ENCODE measurements at places on chromosomes 11 and 22. TPM values are rescaled to one million over a fixed set of nuclear protein-coding genes. Genes with fewer than 3 reads are reported as not detected.

Gene POU2AF3
- total RNA-seq = 0.36 TPM

- H3K27me3 ChIP-seq = no peaks in the 10 kb centered on the region
- H3K27ac ChIP-seq = no peak overlapping the region
- peak; percentile 23 for DNase-seq
- H3K4me1 ChIP-seq = peaks cover 8% of the 10 kb centered on the region
- no peak overlapping the region for H3K4me3 ChIP-seq
Observed at GRCh38 chr22:45261407-45262088, 20.9 kb upstream of the KIAA0930 start.

DNA sequence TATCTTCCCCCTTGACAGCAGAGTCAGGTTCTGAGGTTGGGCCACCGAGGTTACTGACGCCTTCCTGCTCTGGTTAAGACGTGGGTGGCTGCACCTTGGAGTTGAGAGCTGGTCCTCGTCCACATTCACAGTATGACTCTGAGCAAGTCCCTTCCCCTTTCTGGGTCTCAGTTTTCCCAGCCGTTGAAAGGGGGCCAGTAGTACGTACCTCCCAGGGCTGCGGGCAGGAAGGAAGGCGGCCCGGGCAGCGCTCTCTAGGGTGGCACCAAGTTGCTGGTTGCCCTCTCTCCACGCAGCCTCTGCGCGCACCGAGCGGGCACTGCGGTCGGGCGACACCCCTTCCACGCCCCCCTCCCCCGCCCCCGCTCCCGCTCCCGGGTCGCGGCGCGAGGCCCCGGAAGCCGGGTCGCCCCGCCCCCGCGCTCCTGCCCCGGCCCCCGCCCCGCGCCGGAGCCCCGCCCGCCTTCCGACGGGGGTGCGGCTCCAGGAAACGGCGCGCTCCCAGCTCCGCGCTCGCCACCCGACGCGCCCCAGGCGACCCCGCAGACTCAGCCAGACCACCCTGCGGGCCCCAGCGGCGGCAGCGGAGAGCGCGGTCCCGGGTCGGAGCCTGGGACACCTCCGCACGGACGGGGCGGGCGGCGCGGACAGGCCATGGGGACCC, at the start of gene EHBP1L1:
Gene EHBP1L1 (plus strand): TSS at position 486 of the 664 bp plus-strand sequence. CDS start 250 bp downstream, outside the sequence.
- H3K27ac ChIP-seq = peak within 1 kb of the TSS; percentile 81
- H3K36me3 ChIP-seq = peaks cover 23% of the 10 kb centered on the region
- no peaks in the 10 kb centered on the region for H3K27me3 ChIP-seq

Gene DDT
- 83.4 TPM for total RNA-seq

Gene TRIM34
- 10.3 TPM for total RNA-seq

- H3K27ac ChIP-seq = no peak overlapping the region
- H3K4me1 ChIP-seq = no peaks in the 10 kb centered on the region
- H3K4me3 ChIP-seq = no peak overlapping the region
- no peak for DNase-seq
- H3K36me3 ChIP-seq = no peaks in the 10 kb centered on the region
Observed at GRCh38 chr22:48357196-48357595, 1470.5 kb downstream of the BRD1 start.

DNA sequence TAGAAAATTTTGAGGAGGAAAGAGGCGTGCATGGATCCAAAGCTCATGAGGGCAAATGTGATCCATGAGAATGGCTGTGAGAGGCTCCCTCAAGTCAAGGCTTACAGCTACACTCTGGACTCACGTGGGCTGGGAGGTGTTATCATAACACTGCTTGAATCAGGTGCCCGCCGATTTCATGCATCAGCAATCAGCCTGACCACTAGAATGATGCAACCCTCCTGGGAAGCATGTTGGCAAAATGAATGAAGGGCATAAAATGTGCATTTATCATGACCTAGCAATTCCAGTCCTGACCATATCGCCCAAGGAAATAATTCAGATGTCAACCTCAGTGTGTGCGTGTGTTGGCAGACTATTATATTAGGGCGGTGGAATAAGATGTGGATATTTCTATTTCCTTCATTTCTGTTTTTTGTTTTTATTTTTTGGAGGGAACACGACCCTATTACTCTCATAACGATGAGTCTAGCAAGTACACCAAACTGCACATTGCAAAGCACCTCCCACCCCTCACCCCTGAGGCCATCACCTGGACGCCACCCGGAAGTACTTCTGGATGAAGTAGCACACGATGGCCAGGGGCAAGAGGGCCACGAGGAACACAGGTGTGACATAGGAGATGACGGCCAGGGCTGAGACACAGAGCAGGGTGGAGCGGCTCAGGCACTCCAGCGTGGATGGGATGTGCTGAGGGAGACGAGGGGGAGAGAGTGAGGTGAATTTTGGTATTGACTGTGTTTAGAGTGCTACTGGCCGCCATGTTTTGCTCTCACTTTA, 15.7 kb upstream of the KCNJ11 start:
- DNase-seq = no peak
- H3K4me3 ChIP-seq = no peak overlapping the region
- peaks cover 16% of the 10 kb centered on the region for H3K27me3 ChIP-seq

Gene CD248
- 107 TPM for total RNA-seq

GRCh38 chr11:133477251-133477625, 55.1 kb downstream of the OPCML start:
- H3K4me1 ChIP-seq = no peaks in the 10 kb centered on the region
- no peaks in the 10 kb centered on the region for H3K36me3 ChIP-seq
- no peak overlapping the region for H3K27ac ChIP-seq

DNA sequence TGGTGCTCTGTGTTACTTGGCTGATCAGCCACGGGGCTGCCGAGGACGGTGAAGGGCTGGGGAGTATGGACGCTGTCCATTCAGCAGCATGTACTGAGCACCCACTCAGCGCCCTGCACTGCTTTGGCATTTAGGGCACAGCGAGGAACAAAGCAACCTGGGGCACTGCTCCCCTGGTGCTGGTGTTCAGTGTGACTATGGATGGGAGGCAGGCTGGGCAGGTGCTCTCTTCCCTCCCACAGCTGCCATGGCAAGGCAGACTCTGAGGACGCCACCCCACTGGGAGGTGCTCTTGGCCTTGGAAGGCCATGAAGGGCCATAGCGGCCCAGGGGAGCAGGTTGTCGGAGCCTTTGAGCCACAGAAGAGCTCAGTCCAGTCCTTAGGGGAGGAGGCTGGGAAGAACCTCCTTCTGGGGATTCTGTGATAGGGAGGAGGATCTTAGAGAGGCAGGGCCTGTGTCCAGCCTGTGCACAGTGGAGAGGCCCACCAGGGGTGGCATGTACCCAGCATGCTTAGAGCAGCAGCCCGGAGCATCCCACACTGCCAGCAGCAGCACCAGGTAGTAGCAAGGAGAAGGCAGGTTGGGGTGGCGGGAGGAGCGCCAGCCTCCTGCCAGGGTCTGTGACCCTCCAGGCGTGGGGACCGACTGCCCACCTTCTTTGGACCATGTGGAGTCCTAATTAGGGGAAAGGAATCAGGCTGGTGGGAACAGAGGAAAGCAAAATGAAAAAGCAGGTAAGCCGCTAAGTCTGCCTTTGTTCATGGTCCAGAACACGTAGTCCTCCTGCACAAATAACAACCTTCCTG, 141.8 kb downstream of the MPPED1 start:
- no peak for DNase-seq
- no peak overlapping the region for H3K27ac ChIP-seq
- no peaks in the 10 kb centered on the region for H3K4me1 ChIP-seq
- no peaks in the 10 kb centered on the region for H3K36me3 ChIP-seq
- no peak overlapping the region for H3K4me3 ChIP-seq

DNA sequence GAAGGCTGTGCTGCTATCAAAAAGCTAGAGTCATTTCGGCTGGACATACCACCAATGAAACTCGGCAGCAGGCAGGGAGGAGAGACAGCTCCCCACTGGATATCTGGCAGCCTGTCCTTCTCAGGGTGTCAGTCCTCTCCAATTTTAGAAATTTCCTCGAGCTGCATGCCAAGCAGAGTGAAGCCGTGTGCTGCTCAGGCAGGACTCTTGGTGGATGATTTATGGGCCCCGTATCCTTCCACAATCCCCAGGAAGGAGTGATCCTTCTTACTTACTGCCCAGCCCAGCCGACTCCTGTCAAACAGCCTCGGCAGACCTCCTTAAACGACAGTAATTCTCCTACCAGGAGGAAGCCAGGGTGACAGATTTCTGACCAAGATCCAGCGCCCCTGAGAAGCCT, 410.4 kb downstream of the TENM4 start:
- H3K27ac ChIP-seq = no peak overlapping the region
- H3K36me3 ChIP-seq = no peaks in the 10 kb centered on the region
- no peak for DNase-seq
- no peaks in the 10 kb centered on the region for H3K27me3 ChIP-seq
- H3K4me3 ChIP-seq = no peak overlapping the region
- H3K4me1 ChIP-seq = peaks cover 15% of the 10 kb centered on the region

DNA sequence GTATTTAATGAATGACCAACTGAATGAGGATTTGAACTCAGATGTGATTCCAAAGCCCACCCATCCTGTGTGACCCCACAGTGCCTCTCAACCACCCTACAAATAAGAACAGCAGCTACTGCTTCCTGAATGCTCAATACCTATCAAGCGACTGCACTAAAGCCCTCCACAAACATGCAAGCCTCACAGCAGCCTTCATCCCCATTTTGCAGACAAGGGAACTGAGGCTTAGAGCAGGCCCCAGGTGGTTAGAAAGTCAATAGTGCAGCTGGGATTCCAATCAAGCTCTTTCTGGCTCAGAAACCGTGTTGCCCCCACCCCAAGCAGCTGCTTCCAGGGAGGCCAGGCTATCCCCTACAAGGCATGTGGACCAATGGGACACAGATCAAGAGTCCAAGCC, 57.2 kb downstream of the SMCO4 start:
- H3K4me1 ChIP-seq = no peaks in the 10 kb centered on the region
- H3K27me3 ChIP-seq = no peaks in the 10 kb centered on the region
- no peak overlapping the region for H3K27ac ChIP-seq
- DNase-seq = no peak
- H3K36me3 ChIP-seq = no peaks in the 10 kb centered on the region

GRCh38 chr22:44331881-44332714, 19.3 kb upstream of the SHISAL1 start:
- no peak overlapping the region for H3K27ac ChIP-seq
- peak; percentile 93 for DNase-seq
- peaks cover 10% of the 10 kb centered on the region for H3K4me1 ChIP-seq
- peaks cover 13% of the 10 kb centered on the region for H3K27me3 ChIP-seq

DNA sequence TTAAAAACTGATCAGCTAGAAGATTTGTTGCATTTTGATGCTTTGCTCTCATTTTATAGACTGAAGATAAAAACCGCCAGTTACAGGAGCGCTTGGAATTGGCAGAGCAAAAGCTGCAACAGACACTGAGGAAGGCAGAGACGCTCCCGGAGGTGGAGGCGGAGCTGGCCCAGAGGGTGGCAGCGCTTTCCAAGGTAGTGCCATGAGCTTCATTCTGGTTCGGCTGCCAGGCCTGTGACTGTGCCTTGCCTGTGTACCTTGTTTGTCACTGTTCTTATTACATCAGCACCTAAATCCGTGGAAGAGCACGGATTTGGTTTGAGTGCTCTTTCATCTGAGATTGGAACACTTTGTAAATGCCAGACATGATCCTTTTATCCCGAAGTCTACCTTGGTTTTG, 61.4 kb downstream of the PPFIA1 start:
- H3K36me3 ChIP-seq = peaks cover 71% of the 10 kb centered on the region
- no peak overlapping the region for H3K27ac ChIP-seq
- H3K27me3 ChIP-seq = no peaks in the 10 kb centered on the region
- H3K4me3 ChIP-seq = no peak overlapping the region

DNA sequence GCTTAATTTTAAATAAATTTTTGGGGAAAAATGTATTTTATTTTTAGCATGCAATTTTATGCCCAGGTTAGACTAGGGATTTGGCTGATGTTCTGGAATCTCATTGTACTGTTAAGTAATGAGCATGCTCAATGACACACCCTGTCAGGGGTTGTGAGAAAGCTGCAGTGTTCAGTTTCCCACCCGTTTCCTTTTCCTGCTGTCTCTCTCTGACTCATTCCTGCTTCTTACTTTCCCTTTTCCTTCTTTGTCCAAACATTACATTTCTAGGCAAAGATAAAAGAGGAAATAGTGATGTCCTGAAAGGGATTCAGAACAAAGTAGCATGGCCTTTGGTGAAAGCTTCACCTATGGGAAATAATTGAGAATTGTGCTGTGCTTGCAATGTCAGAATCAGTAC, 22.7 kb downstream of the OOSP3 start:
- no peaks in the 10 kb centered on the region for H3K27me3 ChIP-seq
- DNase-seq = no peak
- H3K36me3 ChIP-seq = no peaks in the 10 kb centered on the region
- no peak overlapping the region for H3K4me3 ChIP-seq

Gene DUSP8
- total RNA-seq = under 0.01 TPM

Measured in osteoblast (primary cell).